Activated T-cell treated with anti-CD3 and anti-CD28 coated beads, Interleukin-2, amount 50 U/mL, for 24 hours (primary cell): ENCODE measurements at places on chromosomes 1 and 21.

DNA sequence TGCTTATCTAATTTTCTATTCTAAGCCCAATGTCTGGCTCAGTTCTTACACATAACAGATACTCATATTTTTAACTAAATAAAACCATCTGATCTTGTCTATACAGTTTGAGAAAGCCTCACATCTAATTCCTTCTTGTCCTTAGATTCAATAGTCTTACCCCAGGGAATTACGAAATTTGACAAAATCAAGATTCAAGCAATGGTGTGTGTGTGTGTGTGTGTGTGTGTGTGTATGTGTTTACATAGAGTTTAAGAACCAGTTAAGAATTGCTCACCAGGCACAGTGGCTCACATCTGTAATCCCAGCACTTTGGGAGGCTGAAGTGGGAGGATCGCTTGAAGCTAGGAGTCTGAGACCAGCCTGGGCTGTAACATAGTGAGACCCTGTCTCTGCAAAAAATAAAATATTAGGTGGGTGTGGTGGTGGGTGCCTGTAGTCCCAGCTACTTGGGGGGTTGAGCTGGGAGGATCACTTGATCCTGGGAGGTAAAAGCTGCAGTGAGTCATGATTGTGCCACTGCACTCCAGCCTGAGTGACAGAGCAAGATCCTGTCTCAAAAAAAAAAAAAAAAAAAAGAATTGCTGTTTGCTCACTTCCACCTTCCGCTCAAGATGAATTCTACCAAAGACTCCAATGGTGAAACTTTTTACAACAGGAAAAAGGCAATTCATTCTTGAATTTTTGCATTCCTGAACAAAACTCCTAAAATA lies 6.2 kb downstream of the WDR64 start:
- H3K27ac ChIP-seq, result no peak overlapping the region
- no peak overlapping the region for H3K4me3 ChIP-seq
- no peak for DNase-seq
- peaks cover 6% of the 10 kb centered on the region for H3K4me1 ChIP-seq
- H3K27me3 ChIP-seq, result peaks cover 3% of the 10 kb centered on the region

DNA sequence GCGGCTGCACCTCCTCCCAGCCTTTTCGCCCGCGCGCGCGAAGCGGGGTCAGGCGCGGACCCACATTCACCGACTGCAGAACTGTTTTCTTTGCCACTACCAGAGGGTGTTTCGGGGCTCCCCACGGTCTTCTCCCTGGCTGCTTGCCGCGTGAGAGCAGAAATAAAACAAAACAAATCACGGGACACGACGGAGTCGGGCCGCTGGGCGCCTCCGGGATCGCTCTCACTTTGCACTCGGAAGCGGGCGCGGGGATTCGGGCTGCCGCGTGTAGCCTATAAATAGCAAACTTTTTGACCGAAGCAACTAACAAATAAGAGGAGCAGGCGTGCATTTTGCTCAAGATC lies 412.3 kb upstream of the ESRRG start:
- no peak overlapping the region for H3K4me3 ChIP-seq
- H3K36me3 ChIP-seq, result no peaks in the 10 kb centered on the region
- no peak for DNase-seq

DNA sequence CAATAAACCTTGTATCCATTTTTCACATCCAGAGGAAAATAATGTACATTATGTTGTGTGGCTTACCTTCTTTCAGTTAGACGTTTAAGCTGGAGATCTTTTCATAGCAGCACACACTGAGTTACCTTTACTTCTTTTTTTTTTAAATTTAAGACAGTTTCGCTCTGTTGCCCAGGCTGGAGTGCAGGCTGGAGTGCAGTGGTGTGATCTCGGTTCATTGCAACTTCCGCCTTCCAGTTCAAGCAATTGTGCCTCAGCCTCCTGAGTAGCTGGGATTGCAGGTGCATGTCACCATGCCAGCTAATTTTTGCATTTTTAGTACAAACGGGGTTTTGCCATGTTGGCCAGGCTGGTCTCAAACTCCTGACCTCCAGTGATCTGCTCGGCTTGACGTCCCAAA lies 7.4 kb upstream of the CAMTA1 start:
- H3K36me3 ChIP-seq, result no peaks in the 10 kb centered on the region
- H3K27ac ChIP-seq, result no peak overlapping the region
- DNase-seq, result no peak
- H3K4me1 ChIP-seq, result peaks cover 6% of the 10 kb centered on the region

DNA sequence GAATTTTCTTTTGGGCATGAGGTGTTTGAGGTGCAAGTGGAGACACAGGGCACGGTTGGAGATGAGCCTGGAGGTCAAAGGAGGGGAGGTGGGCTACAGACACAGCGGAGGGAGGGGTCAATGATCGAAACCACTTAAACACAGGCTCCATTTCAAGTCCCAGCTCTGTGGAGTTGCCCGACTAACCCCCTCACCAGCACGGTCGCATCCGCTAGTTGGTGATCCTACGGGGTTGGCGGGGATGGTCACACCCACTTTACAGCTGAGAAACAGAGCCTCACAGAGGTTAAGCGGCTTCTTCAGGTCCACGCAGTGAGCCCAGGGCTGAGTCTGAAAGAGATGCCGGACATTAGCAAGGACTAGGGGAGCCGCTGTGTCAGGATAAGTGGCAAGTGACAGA lies 60.1 kb upstream of the RUNX3 start:
- peaks cover 95% of the 10 kb centered on the region for H3K4me1 ChIP-seq
- H3K36me3 ChIP-seq, result no peaks in the 10 kb centered on the region
- peak overlapping the region; percentile 17 for H3K4me3 ChIP-seq

DNA sequence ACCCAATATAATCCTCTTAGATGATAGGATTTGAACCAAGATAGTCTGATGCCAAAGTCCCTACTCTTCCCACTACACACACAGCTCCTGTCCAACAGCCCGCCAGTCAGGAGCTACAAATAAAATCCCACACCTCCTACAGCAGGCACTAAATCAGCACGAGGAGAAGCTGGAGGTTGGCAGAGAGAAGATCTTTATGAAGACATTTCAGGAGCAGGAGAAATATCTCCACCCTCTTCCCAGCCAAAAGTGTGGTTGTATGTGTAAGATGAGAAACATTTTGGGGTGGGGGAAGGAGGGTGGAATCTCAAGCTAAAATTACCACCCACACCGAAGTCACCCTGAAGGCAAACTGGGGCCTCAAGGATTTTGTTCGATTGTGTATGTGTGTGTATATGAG lies 54.5 kb downstream of the PLXNA2 start:
- no peak overlapping the region for H3K4me3 ChIP-seq
- peaks cover 9% of the 10 kb centered on the region for H3K27me3 ChIP-seq
- H3K27ac ChIP-seq, result no peak overlapping the region
- peaks cover 11% of the 10 kb centered on the region for H3K4me1 ChIP-seq
- no peaks in the 10 kb centered on the region for H3K36me3 ChIP-seq

- H3K4me1 ChIP-seq, result no peaks in the 10 kb centered on the region
- H3K27me3 ChIP-seq, result no peaks in the 10 kb centered on the region
- no peaks in the 10 kb centered on the region for H3K36me3 ChIP-seq
- no peak for DNase-seq
- no peak overlapping the region for H3K4me3 ChIP-seq
- no peak overlapping the region for H3K27ac ChIP-seq
Observed at GRCh38 chr1:86650065-86650464, 54.3 kb upstream of the SH3GLB1 start.

DNA sequence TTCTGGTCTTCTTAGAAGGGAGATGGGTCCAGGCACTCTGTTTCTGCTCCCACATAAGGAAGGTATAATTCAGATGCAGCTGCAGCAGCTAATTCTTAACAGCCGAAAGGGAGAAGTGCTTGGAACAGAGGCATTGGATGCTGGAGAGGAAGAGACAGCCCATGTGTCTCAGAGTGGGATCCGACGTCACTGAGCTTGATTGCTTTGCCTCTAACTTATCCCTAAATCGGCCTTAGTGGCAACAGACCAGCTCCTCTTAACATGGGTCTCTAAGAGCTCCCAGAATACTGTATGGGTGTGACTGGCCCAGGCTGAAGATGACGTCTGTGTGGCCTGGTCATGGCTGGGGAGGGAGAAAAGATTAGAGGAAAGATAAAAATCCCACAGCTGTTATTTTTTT lies 40.7 kb upstream of the KCND3 start:
- peaks cover 6% of the 10 kb centered on the region for H3K27me3 ChIP-seq
- no peaks in the 10 kb centered on the region for H3K36me3 ChIP-seq
- no peak overlapping the region for H3K27ac ChIP-seq

DNA sequence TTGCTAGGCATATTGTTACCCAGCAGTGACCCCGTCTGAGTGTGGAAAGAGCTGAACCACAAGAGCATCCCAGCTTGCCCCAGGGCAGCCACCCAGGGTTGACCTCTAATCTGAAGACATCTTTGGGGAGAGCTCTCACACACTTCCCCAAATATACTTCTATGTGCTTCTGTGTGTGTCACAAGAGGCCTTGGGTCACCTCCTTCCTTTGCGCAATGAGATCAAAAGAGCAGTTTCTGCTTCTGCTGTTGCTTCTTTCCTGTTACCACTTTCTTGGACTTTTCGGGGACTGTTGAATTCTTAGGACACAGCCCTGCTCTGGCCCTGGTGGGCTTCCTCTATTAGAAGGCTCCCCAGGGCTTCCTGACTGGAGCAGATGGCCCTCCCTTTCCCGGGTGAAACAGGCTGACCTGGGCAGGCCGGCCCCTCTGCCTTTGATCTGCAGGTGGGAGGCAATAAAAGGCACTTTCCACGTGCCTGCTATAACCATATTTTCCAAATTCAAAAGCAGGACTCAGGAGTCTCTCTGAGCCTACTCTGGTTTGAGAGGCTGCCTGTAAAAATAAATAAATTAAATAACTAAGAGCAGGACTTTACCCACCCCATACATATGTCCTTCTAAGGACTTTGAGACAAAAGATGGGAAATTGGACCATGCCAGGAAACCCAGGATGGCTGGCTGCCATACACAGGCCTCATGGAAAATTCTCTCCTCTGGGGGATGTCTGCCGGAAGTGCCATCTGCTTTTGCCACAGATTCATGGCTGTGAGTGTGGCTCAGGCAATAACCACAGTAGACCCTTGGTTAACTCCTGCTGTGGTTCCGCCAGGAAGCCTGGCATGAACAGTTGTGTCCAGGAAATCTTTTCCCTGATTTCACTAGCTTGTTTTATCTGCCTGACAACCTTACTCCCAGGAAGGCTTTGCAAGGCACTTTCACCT lies 28.3 kb upstream of the RCSD1 start:
- H3K4me1 ChIP-seq, result peaks cover 41% of the 10 kb centered on the region
- no peaks in the 10 kb centered on the region for H3K27me3 ChIP-seq
- peak overlapping the region; percentile 0 for H3K4me3 ChIP-seq
- no peaks in the 10 kb centered on the region for H3K36me3 ChIP-seq
- peak; percentile 50 for DNase-seq

DNA sequence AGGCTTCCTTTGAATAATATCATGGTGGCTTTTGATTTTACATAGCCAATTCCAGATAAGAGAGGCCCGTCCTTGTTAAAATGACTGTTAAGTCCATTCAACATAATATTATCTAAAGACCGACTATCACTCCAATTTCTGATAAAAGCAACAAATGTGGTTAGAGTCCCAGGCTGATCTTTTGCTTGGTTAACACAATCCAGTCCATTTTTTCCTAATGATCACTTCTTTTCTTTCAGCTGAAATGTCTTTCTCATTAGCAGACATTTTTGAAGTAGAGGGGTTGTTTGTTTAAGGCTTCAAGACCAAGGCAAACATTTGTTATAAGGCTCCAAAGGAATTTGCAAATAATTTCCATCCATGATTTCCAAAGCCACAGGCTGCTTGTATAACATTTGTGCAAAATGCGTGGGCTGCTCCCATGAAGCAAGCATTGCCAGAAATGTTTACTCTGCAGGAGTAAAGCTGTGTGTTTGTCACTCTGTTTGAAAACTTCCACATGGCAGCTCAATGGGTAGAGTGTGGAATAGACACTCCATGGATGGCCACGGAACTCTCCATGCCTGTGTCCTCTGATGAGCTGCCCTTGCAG lies 111.5 kb downstream of the PSMG1 start:
- H3K36me3 ChIP-seq, result no peaks in the 10 kb centered on the region
- no peak overlapping the region for H3K27ac ChIP-seq
- peaks cover 6% of the 10 kb centered on the region for H3K27me3 ChIP-seq
- DNase-seq, result no peak
- no peak overlapping the region for H3K4me3 ChIP-seq

DNA sequence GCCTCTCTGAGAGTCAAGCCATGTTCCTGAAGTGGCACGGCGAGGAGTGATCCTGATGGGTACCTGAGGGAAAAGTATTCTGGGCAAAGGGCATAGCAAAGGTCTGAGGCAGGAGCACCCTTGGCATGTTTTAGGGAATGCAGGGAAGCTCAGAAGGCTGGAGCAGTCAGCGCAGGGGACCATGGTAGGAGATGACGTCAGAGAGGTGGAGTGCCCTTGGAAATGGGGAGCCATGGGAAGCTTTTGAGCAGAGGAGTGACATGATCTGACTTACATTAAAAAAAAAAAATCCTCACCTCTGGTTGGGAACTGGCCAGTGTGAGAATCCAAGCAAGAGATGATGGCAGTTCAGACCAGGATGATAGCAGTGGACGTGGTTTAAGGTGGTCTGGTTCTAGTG lies 37.2 kb downstream of the PDPN start:
- H3K36me3 ChIP-seq, result no peaks in the 10 kb centered on the region
- no peak overlapping the region for H3K27ac ChIP-seq
- H3K4me1 ChIP-seq, result no peaks in the 10 kb centered on the region
- DNase-seq, result no peak
- H3K27me3 ChIP-seq, result peaks cover 26% of the 10 kb centered on the region

DNA sequence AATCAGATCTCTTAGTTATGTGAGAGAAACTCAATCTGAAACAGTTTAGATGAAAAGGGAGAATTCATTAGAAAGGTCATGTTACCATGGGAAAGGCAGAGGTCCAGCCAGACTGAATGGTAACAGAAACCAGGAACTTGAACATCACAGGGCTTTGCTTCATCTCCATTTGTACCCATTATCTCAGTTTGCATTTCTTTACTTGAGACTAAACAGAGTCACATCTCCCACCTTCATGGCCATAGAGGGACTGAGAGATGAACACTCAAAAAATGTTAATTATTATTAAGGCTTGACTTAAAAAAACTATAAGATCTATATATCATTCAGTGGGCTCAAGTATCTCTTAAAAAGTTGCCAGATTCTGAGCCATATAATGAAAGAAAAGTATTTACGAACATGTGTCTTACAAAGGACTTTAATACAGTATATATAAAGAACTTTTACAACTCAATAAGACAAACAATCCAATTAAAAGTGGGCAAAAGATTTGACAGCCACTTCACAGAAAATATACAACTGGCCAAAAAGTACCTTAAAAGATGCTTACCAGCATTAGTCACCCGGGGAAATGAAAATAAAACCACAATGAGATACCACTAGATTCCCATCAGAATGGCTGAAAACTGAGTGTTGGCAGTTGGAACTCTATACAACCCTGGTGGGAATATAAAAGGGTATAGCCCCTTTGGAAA lies 13.2 kb downstream of the KYAT3 start:
- H3K4me3 ChIP-seq, result no peak overlapping the region
- peaks cover 68% of the 10 kb centered on the region for H3K4me1 ChIP-seq
- no peaks in the 10 kb centered on the region for H3K27me3 ChIP-seq
- no peak for DNase-seq

GRCh38 chr1:67759066-67759465 lies 74.1 kb downstream of the GADD45A start:
- no peak overlapping the region for H3K27ac ChIP-seq
- H3K4me3 ChIP-seq, result no peak overlapping the region
- no peak for DNase-seq
- no peaks in the 10 kb centered on the region for H3K36me3 ChIP-seq
- peaks cover 6% of the 10 kb centered on the region for H3K4me1 ChIP-seq
